Thoracic aorta (tissue), 2 donors: ENCODE measurements at places on chromosomes 11 and 22. TPM values are rescaled to one million over a fixed set of nuclear protein-coding genes. Genes with fewer than 3 reads are reported as not detected.

GRCh38 chr11:123072762-123073161 lies 10.8 kb upstream of the HSPA8 start:
- DNase-seq: no peak
- no peak overlapping the region for H3K4me3 ChIP-seq
- H3K36me3 ChIP-seq: peaks cover 13% of the 10 kb centered on the region
- no peaks in the 10 kb centered on the region for H3K4me1 ChIP-seq

GRCh38 chr11:87359401-87359800 lies 321.7 kb downstream of the TMEM135 start:
- no peaks in the 10 kb centered on the region for H3K4me1 ChIP-seq
- no peak for DNase-seq
- no peaks in the 10 kb centered on the region for H3K27me3 ChIP-seq

MMP12 gene
- total RNA-seq: not detected

DNA sequence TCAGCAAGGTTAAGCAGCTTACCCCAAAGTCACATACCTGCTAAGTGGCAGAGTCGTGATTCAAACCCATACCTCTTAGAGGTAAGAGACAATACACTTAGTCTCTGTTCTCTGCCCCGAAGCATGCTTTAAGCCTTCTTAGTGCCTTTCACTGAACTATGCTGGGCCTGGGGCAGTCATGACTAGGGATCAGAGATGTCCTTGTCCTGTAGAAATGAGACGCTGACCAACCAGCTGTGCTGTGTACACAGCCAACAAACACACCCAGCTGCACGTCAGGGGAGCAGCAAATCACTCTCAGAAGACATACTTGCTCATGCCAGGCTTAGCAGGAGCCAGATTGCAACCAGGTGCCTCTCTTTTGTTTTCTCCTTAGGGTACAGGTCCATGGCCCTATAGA lies 255.7 kb downstream of the BUD13 start:
- no peak for DNase-seq
- no peak overlapping the region for H3K27ac ChIP-seq
- H3K36me3 ChIP-seq: no peaks in the 10 kb centered on the region
- H3K4me1 ChIP-seq: no peaks in the 10 kb centered on the region
- no peaks in the 10 kb centered on the region for H3K27me3 ChIP-seq

DNA sequence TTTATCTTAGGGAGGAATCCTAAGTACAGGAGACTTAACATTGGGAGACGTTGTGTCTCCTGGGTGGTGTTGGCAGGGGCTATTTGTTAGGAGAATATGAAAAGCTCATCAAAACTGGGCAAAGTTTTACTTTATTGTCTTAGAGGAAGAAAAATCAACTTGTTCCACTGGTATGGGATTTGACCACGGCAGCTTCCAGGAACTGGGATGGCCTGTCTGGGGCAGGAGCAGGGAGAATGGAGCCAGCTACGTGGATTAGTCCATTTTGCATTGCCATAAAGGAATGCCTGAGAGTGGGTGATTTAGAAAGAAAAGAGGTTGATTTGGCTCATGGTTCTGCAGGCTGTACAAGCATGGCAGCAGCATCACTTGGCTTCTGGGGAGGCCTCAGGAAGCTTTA lies 198.4 kb downstream of the ADAMTS15 start:
- H3K36me3 ChIP-seq: no peaks in the 10 kb centered on the region
- no peak overlapping the region for H3K4me3 ChIP-seq
- H3K27me3 ChIP-seq: no peaks in the 10 kb centered on the region
- H3K27ac ChIP-seq: no peak overlapping the region
